WTC11 (cell line): ENCODE measurements at places on chromosomes 2 and 18.

DNA sequence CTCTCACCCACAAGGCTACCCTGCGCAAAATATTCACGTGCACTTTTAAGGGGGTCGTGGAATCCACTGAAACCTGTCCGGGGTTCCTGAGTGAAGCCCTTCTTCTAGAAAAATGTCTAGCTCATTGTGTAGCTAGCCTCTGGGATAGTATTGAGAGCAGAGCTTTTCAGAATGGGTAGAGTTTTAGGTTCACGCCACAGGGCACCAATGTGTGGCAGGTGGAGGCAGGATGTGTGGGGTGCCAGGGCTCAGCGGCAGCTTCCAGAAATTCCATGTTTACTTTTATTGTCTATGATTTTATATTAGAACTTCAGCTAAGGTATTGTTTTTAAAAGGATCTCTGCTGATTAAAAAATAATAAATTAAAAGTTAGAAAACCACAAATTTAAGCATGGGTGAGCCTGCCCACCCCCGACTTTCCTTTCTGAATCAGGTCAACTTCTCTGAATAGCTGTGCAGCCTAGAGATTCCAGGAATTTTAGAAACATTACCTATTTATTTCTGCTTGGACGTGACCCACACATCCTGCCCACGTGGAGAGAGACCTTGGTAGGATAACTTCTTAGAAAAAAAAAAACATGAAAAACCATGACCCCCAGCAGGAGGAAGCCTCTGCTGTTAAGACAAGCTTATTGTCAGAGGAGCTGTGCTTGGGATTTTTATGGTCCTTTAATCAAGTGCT lies 163.7 kb downstream of the CTIF start:
- no peaks in the 10 kb centered on the region for H3K36me3 ChIP-seq
- H3K27me3 ChIP-seq, result no peaks in the 10 kb centered on the region
- no peak overlapping the region for H3K27ac ChIP-seq

- no peak for DNase-seq
- H3K4me1 ChIP-seq, result peaks cover 5% of the 10 kb centered on the region; the same call in 1 of the 2 replicates
- H3K4me3 ChIP-seq, result no peak overlapping the region
- no peak overlapping the region for H3K27ac ChIP-seq
These were observed 97.1 kb upstream of the RMDN2 start for GRCh38 chr2:37827911-37828511.

DNA sequence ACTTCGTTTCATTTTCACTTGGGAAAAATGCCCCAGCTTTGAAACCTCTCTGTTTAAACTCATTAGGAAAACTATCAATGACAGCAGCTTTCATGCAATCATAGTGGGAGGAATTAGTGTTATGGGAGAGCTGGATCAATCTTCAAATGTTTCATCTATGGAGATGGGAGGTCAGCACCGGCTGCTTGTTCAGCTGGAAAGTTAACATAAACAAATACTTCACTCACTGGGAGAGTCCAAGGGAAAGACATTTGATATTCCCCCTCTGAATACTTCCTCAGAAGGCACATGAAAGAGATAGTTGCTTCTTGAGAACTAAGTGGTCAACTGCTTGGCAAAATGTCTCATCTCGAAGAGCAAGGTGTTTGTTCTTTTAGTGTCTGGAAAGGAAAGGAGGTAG lies 7.3 kb downstream of the LYPD1 start:
- H3K27ac ChIP-seq, result no peak overlapping the region
- no peak overlapping the region for H3K4me3 ChIP-seq
- peaks cover 12% of the 10 kb centered on the region for H3K4me1 ChIP-seq
- H3K36me3 ChIP-seq, result no peaks in the 10 kb centered on the region
- peaks cover 23% of the 10 kb centered on the region for H3K27me3 ChIP-seq

DNA sequence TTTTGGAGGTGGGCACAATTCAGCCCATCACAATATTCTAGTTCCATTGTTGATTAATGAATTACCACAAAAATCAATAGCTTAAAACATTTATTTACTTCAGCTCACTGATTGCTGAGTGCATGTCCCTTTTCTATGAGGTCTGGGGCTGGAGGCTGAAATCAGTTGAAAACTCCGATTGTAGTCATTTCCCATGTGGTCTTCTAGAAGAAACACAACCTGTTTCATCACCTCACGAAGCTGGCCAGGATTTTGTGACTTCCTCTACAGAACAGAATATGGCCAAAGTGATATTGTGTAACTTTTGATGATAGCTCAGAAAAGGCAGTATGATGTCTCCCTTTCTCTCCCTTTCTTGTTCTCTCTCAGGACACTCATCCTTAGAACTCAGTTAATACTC lies 44.1 kb upstream of the CYRIA start:
- H3K36me3 ChIP-seq, result no peaks in the 10 kb centered on the region
- peaks cover 7% of the 10 kb centered on the region for H3K4me1 ChIP-seq
- DNase-seq, result no peak
- no peaks in the 10 kb centered on the region for H3K27me3 ChIP-seq
- no peak overlapping the region for H3K4me3 ChIP-seq

- H3K27ac ChIP-seq, result no peak overlapping the region
- no peak overlapping the region for H3K4me3 ChIP-seq
- H3K36me3 ChIP-seq, result no peaks in the 10 kb centered on the region
- no peaks in the 10 kb centered on the region for H3K4me1 ChIP-seq
- no peaks in the 10 kb centered on the region for H3K27me3 ChIP-seq
- DNase-seq, result no peak
These were observed 344.9 kb downstream of the CPS1 start for GRCh38 chr2:210901326-210901725.

DNA sequence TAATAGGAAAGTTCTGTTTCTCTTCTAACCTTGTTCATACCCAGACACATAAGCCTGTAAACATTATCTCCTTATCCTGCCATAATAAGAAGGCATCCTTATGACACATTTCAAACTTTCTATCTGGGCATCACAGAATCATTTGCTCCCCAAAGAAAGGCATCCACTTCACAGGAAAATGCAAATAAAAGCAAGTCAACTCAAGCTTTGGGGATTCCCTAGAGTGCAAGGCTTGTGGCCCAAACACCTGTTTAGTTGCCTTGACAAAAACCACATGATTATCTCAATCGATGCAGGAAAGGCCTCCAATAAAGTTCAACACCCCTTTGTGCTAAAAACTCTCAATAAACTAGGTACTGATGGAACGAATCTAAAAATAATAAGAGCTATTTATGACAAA lies 195.7 kb upstream of the GALNT5 start:
- H3K4me1 ChIP-seq, result peaks cover 12% of the 10 kb centered on the region
- H3K27ac ChIP-seq, result no peak overlapping the region

- H3K36me3 ChIP-seq, result no peaks in the 10 kb centered on the region
- H3K27ac ChIP-seq, result no peak overlapping the region
- DNase-seq, result no peak
- H3K27me3 ChIP-seq, result no peaks in the 10 kb centered on the region
These were observed 620.1 kb upstream of the GCFC2 start for GRCh38 chr2:76330865-76331264.

- DNase-seq, result no peak
- H3K27me3 ChIP-seq, result no peaks in the 10 kb centered on the region
- peaks cover 17% of the 10 kb centered on the region for H3K4me1 ChIP-seq
- peak overlapping the region; percentile 95 for H3K27ac ChIP-seq
- H3K4me3 ChIP-seq, result peak overlapping the region; percentile 66
These were observed 216.7 kb upstream of the STON1 start for GRCh38 chr2:48313036-48313877.

- no peaks in the 10 kb centered on the region for H3K36me3 ChIP-seq
- no peak overlapping the region for H3K27ac ChIP-seq
- H3K27me3 ChIP-seq, result no peaks in the 10 kb centered on the region
- H3K4me1 ChIP-seq, result peaks cover 7% of the 10 kb centered on the region; the same call in 1 of the 2 replicates
- no peak for DNase-seq
These were observed 93.7 kb upstream of the SETBP1 start for GRCh38 chr18:44586782-44587524.

DNA sequence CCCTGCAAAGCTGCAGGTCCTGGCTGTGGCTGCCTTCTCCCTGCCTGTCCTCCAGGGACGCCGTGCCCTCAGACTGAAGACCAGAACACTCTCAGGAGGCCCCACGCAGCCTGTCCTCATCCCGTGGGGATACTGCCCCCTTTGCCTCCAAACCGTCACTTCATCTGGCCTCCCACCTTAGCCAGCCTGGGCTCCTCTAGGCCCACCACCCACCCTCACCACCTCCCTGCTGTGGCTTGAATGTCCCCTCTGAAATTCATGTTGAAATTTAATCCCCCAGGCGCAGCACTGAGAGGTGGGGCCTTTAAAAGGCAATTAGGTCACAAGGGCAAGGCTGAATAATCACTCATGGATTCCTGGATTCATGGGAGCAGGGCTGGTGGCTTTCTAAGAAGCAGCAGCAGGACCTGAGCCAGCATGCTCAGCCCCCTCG lies 198.2 kb downstream of the SEPTIN10 start:
- no peak overlapping the region for H3K4me3 ChIP-seq
- peaks cover 7% of the 10 kb centered on the region for H3K4me1 ChIP-seq
- no peaks in the 10 kb centered on the region for H3K27me3 ChIP-seq
- H3K27ac ChIP-seq, result no peak overlapping the region
- H3K36me3 ChIP-seq, result no peaks in the 10 kb centered on the region

- DNase-seq, result no peak
- no peak overlapping the region for H3K4me3 ChIP-seq
- 0 out of 2 replicates have a peak, but pooled peaks cover 3% of the 10 kb centered on the region for H3K4me1 ChIP-seq
These were observed 206.0 kb upstream of the SPRED2 start for GRCh38 chr2:65638443-65638842.

DNA sequence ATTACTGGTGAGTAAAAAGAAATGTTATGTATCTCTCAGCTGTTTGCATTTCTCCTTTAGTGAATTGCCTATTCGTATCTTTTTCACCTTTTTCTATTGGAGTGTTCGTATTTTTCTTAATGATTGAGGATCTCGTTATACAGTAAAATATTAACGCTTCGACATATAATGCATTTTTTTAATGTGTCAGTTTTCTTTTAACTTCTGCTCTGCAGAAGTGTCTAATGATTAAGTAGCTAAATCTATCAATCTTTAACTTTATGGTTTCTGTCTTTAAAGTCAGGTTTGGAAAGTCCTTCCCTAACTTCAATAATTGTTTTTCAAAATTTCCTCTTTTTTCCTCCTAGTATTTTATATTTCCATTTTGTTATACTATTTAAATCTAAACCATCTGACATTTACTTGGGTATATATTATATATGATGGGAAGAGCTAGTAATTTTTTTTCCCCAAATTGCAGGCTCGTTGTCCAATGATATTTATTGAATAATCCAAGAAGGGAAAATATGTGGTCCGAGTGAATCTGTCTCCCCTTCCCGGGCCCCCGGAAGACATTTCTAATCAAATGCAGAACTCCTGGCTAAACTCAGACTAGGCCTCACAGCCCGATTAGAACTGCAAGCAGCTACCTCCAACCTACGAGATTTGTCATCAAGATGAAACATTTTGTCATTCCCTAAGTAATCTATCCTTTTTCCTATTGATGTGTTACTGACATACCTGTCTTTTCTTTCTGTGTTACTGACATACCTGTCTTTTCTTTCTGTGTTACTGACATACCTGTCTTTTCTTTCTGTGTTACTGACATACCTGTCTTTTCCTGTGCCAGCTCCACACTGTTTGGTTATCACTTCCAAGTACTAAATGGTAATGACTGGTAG lies 17.2 kb downstream of the PCBP1 start:
- peaks cover 45% of the 10 kb centered on the region for H3K4me1 ChIP-seq
- H3K36me3 ChIP-seq, result no peaks in the 10 kb centered on the region
- H3K27ac ChIP-seq, result peak overlapping the region; percentile 86
- H3K27me3 ChIP-seq, result no peaks in the 10 kb centered on the region

DNA sequence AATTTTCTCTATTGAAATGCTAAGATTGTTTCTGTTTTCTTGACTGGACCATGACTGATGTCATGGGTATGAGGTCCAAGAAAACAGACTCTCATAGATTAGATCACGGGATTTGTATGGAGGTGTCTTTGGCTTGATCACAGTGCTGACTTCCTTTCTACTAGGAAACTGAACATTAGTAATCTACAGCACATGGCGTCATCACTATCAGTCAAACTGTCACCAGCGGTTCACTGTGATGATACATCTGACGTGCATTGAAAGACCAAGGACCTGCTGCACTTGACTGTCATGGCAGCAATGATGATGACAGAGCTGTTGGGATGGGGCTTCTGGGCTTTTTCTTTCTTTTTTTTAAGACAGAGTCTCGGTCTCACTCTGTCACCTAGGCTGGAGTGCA lies 28.2 kb upstream of the IMPA2 start:
- peaks cover 15% of the 10 kb centered on the region for H3K36me3 ChIP-seq
- no peak for DNase-seq
- no peak overlapping the region for H3K4me3 ChIP-seq
- H3K4me1 ChIP-seq, result peaks cover 37% of the 10 kb centered on the region

GRCh38 chr2:102357937-102358336 lies 2.3 kb downstream of the IL18R1 start:
- H3K4me1 ChIP-seq, result peaks cover 13% of the 10 kb centered on the region
- H3K4me3 ChIP-seq, result no peak overlapping the region
- no peaks in the 10 kb centered on the region for H3K36me3 ChIP-seq
- H3K27me3 ChIP-seq, result peaks cover 32% of the 10 kb centered on the region
- DNase-seq, result no peak
